Right atrium auricular region (tissue), 2 donors: ENCODE measurements at places on chromosomes 11 and 22. TPM values are rescaled to one million over a fixed set of nuclear protein-coding genes. Genes with fewer than 3 reads are reported as not detected.

- no peak for DNase-seq
- H3K4me1 ChIP-seq, result no peaks in the 10 kb centered on the region
- H3K36me3 ChIP-seq, result no peaks in the 10 kb centered on the region
- no peak overlapping the region for H3K27ac ChIP-seq
Measured at GRCh38 chr11:1499261-1499890, 12.8 kb upstream of the MOB2 start.

GRCh38 chr11:132559331-132560036 is 972.8 kb downstream of the OPCML start:
- H3K4me1 ChIP-seq, result no peaks in the 10 kb centered on the region
- no peak overlapping the region for H3K27ac ChIP-seq
- no peaks in the 10 kb centered on the region for H3K27me3 ChIP-seq
- H3K4me3 ChIP-seq, result no peak overlapping the region
- no peaks in the 10 kb centered on the region for H3K36me3 ChIP-seq

DNA sequence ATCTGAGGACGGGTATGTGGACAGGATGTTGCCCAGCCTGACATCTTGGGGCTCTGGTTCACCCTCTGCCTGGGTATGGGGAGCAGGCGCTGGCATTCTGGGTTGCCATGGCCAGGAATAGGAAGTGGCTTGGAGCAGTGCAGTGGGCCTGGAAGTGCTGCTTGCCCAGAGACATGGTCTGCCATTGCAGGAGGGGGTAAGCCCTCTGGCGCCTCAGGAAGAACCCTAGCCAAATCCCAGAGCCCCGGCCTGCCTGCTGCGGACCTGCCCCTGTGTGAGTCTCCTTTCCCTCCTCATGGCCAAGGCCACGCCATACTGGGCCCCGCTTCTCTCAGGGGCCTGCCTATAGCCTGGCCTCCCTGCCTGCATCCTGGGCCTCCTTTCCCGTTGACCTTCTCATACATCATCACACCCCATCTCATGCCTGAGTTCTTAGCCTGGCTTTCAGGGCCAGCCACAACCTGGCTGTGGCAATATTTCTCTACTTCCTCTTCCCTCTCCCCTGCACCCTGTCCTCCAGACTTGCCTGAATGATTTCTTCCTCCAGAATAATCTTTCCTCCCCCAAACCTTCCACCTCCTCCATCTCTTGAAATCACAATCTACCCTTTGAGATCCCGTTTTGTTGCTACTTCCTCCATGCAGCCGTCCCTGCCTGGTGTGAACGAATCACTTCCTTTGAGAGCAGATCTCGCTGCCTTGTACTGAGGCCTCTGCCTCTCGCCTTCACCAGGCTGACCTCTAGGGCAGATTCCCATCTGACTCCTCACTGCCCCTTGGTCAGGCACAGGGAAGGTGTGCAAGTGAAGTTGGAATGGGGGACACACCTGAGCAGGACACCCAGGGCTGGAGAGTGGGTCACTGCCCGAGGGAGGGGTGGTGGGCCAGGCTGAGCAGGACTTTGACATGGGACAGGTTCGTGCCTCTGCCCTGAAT is 5.2 kb downstream of the CAPN5 start:
- no peak for DNase-seq
- no peaks in the 10 kb centered on the region for H3K36me3 ChIP-seq
- no peak overlapping the region for H3K4me3 ChIP-seq
- H3K27ac ChIP-seq, result peak overlapping the region; percentile 80

Gene PANX2
- 1.7 TPM for total RNA-seq

- H3K4me3 ChIP-seq, result no peak overlapping the region
- no peaks in the 10 kb centered on the region for H3K36me3 ChIP-seq
- no peak overlapping the region for H3K27ac ChIP-seq
Measured at GRCh38 chr11:47961383-47961782, 19.0 kb upstream of the PTPRJ start.

DNA sequence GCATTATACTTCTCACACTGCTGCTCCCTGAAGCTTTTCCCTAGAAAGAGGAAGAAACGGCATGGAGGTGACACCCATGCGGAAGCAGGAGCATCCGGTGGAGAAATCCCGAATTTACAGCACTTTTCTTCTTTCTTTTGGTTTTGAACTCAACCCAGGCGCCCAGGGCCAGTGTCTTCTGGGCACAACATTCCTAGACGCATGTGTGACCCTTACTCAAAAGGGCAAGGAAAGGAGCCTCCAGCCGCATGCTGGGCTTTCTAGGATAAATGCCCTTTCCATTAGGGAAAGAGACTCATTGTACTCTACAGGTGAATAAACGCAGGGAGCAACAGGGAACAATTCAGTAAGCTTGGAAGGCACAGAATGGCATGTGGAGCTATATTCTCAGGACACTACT is 19.5 kb downstream of the ADAMTS8 start:
- no peaks in the 10 kb centered on the region for H3K27me3 ChIP-seq
- DNase-seq, result no peak
- H3K4me1 ChIP-seq, result peaks cover 38% of the 10 kb centered on the region
- H3K4me3 ChIP-seq, result no peak overlapping the region

GRCh38 chr22:20271114-20271994 is 3.2 kb upstream of the RTN4R start:
- H3K4me3 ChIP-seq, result no peak overlapping the region
- no peaks in the 10 kb centered on the region for H3K27me3 ChIP-seq
- DNase-seq, result no peak
- no peaks in the 10 kb centered on the region for H3K36me3 ChIP-seq
- H3K4me1 ChIP-seq, result peaks cover 13% of the 10 kb centered on the region

Gene LRP4
- total RNA-seq, result 29.6 TPM

- H3K27ac ChIP-seq, result no peak overlapping the region
- no peak for DNase-seq
- no peaks in the 10 kb centered on the region for H3K27me3 ChIP-seq
- no peak overlapping the region for H3K4me3 ChIP-seq
Measured at GRCh38 chr11:78363024-78363619, 54.5 kb downstream of the GAB2 start.

DNA sequence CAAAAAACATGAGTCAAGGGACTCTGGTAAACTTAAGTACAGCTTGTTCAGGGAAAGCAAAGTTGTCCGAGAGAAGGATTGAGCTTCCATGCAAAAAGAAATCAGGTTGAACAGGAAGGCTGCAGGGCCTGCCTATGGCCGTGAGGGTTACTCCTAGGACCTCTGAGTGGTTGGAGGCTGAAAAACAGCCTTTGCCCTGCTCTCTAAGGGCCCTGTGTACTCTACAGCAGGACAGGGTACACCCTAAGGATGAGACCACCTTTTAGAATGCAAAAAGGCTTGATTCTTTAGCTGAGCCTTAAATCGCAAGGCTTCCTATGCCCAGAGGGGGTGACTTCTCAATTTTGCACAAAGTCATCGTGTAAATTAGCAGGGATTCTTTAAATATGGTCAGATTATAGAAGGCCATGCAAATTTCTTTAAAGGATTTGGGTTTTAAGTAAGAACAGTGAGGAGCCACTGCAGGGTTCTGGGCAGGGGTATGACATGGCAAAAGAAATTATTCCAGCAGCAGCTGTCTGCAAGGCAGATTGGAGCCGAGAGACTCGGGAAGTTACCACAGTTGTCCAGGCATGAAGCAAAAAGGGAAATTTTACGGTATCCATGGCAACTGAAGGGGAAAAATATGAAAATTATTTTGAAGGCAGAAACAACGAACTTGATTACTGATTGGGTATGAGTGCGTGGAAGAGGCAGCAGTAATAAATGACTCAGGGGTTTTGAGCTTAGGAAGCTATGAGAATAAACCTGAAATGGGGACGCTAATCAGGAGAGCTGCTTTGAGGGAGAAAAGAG is 91.8 kb downstream of the FAM76B start:
- DNase-seq, result no peak
- no peaks in the 10 kb centered on the region for H3K27me3 ChIP-seq
- H3K27ac ChIP-seq, result peak overlapping the region; percentile 17
- no peak overlapping the region for H3K4me3 ChIP-seq
- no peaks in the 10 kb centered on the region for H3K4me1 ChIP-seq

- DNase-seq, result no peak
- H3K36me3 ChIP-seq, result peaks cover 4% of the 10 kb centered on the region
- H3K27ac ChIP-seq, result peak overlapping the region; percentile 73
- H3K4me3 ChIP-seq, result peak overlapping the region; percentile 94
- H3K4me1 ChIP-seq, result no peaks in the 10 kb centered on the region
Measured at GRCh38 chr11:67268962-67269268, 2.6 kb downstream of the GRK2 start.
